ENCODE measurements at places on chromosomes 11 and 22.
A peak's percentile ranks its signal among the peaks of the same experiment; 100 is the strongest.

DNA sequence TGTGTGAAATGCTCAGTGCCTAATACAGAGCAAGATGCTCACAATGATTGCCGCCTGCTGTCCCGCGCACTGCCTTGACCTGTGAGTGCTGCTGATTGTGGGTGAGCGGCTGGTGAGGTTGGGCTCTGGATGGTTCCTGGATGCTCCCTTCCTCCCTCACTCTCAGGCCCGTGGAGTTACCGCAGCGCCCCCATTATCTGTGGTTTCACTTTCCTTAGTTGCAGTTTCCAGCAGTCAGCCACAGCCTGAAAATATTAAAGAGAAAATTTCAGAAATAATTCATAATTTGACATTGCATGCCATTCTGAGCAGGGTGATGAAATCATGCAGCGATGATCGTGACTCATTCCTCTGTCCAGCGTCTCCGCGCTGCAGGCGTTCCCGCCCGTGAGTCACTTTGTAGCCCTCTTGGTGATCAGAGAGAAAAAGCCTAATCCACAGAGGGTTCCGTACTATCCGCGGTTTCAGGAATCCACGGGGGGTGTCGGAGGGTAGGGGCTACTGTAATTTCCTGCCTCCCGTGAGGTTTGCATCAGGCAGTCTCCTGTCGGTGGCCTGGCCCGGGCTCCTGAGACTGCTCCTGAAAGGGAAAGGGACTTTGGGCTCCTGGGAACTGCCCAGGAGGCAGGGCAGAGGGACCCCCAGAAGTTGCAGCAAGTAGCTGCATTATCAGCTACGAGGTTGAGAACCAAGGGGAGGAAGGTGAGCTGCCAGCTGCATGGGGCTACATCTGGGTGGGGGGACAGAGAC, 10.6 kb downstream of the RPL3 start:
- no peak for DNase-seq

GRCh38 chr22:23103199-23103954, 33.1 kb downstream of the GNAZ start:
- DNase-seq, result no peak

GRCh38 chr11:63907063-63907462, 9.9 kb downstream of the RCOR2 start:
- DNase-seq, result no peak

- no peak for DNase-seq
Measured at GRCh38 chr22:37476389-37477329, 9.5 kb downstream of the MFNG start.

- peak; percentile 5 for DNase-seq
Measured at GRCh38 chr11:100918551-100919500, 210.8 kb downstream of the PGR start.

GRCh38 chr11:97163631-97164191, 773.9 kb downstream of the JRKL start:
- no peak for DNase-seq

DNA sequence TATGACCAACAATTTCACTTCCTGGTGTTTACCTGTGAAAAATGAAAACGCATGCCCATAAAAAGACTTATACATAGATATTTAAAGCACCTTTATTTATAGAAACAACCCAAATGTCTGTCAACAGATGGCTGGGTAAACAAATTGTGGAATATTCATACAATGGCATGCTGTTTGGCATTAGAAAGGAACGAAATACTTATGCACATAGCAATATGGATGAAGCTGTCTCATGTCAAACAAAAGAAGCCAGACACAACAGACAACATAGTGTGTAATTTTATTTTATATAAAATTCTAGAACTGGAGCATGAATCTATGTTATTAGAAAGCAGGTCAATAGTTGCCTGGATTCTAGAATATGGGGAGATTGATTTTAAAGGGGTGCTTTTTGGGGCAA, 38.0 kb downstream of the GRK3 start:
- no peak for DNase-seq

GRCh38 chr11:44577231-44577830, 11.9 kb downstream of the CD82 start:
- DNase-seq, result no peak

DNA sequence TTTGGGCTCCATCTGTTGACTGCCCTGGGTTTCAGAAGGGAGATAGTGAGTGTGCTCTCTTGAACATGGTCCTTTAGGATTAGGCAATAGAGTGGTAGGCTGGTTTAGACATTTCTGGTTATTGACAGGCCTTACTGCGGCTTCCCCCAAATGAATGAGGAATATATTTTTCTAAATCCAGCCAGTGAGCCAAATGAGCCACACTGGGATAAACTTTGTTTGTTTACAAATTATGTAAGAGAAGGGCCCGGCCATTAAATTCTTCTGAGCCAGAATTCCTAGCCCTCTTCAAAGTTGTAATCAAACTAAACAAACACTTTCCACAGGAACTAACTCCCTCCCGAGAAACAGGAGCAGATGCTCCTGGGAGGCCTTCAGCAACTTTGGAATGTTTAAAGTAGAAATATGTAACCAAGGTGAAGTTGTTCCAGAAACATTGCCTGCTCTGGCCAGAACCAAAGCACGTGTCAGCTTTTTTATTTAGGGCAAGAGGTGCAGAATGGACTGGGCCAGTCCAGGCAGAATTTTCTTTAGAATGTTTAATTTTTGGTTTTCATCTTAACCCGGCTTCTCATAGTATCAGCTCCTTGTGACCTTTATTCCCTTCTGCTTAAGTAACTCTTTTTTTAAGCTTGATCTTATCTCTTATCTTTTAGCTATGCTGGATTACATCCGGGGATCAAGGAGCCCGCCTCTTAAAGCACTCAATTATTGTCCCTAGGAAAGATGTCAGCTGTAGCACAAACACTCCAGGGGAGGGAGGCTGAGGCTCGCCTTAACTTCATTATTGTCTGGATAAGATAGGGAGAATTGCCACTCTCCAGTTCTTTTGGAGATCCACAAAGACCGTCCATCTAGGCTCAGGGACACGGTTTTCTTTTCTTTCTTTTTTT, 28.7 kb downstream of the ZNRF3 start:
- no peak for DNase-seq

DNA sequence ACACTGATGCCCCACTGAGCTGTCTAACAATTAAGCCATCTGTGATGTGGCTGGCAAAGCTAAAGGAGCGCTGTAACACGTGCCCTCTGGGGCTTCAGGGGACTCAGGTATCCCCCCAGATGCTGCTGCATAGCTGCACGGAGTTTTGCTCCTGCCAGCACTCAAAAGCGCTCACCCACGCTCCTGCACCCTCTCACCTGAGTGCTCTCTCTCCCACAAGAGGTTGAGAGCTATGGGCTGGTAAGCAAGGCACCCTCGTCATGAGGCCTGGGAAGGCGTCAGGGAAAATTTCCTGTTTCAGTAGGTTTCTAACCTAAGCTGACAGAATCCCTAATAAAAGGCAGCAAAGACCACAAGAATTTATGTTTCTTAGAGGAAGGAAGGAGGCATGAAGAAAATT, 850.3 kb downstream of the OPCML start:
- DNase-seq, result no peak

GRCh38 chr11:70630816-70631623, 232.7 kb downstream of the CTTN start:
- no peak for DNase-seq

- no peak for DNase-seq
Measured at GRCh38 chr22:26725012-26725676, 67.8 kb downstream of the MIAT start.

DNA sequence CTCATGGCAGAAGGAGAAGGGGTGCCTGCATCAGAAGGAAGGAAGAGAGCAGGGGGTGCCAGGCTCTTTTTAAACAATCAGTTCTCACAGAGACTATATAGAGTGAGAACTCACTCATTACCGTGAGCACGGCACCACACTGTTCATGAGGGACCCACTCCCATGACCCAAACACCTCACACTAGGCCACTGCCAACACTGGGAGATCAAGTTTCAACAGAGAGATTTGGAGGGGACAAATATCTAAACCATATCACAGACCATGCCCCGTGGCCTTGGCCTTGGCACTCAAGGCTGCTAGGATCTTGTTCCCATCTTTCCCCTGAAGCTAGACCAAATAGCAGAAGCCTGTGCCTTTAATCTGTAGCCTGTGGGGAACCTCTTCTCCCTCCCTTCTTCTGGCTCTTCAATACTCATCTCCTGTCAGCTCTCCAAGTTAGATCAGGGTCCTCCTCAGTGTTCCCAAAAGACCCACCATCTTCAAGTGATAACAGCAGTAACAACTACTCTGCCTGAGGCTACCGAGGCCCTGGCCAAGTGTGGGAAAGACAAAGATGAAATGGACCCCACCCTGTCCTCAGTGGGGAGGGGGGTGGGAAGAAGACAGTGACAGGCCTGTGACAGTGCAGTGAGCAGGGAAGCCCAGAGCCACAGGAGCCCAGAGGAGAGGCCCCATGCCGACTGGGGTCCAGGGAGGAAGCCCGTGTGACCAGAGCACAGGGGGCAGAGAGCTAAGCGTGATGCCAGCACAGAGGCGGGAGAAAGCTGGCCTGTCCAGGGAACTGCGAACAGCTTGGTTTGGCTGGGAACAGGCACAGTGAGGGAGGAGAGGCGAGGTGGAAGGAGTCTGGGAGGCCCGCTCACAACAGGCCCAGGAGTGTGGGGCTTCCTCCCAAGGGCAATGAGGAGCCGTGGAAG, 72.6 kb downstream of the MYO7A start:
- no peak for DNase-seq

- DNase-seq, result no peak
Measured at GRCh38 chr22:27882507-27883290, 36.4 kb downstream of the PITPNB start.

GRCh38 chr11:29272019-29272654, 744.7 kb downstream of the KCNA4 start:
- no peak for DNase-seq

GRCh38 chr11:10857459-10857708, 469 bp downstream of the ZBED5 start:
- no peak for DNase-seq

GRCh38 chr11:122398167-122398566, 257.4 kb upstream of the UBASH3B start:
- DNase-seq, result no peak

DNA sequence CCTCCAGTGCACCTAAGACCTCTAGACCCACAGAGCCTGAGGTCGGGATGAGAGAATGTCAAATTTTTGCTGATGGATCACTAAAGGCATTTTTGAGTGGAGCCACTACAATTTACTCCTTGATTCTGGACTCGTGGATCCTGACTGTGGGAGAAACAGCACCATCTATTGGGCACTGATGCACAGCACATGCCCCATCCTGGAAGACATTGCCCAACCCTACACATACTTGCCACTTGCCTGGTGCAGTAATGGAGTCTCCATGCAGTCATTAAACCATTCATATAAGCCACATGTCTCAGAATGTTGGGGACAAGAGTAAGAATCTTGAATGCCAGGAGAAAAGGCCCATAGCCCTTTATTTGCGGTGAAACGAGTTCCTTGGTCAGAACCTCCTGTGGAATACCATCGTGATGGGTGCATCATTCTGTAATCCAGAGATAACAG, 103.9 kb downstream of the GGTLC2 start:
- DNase-seq, result no peak

DNA sequence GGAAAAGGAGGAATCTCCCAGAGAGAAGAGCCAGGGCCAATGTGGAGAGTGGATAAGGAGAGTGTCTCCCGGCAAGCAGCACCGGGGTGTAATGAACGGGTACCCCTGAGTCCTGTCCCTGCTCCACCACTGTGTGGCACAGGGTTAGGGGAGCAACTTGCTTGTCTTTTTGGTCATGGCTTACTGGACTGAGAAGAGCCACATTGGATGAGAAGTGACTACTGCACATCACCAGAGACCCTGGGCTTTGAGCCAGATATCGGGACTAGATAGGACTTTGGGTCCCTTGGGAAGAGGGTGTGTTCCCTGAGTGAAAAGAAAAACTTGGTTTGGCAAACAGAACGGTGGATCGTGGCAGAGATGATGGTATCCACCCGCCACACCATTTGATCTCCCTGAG, 24.6 kb downstream of the SDHAF2 start:
- DNase-seq, result no peak

Measured in NCI-H1417 treated with DMSO at 0.1 percent for 48 hours (cell line).